ENCODE measurements at places on chromosomes 4 and X.

- DNase-seq: no peak
These were observed 313.2 kb upstream of the DKK2 start for GRCh38 chr4:107349266-107349665.

- no peak for DNase-seq
These were observed 23.2 kb upstream of the ANXA3 start for GRCh38 chr4:78528327-78528726.

- DNase-seq: no peak
These were observed 506.1 kb downstream of the RPA4 start for GRCh38 chrX:97389761-97390192.

DNA sequence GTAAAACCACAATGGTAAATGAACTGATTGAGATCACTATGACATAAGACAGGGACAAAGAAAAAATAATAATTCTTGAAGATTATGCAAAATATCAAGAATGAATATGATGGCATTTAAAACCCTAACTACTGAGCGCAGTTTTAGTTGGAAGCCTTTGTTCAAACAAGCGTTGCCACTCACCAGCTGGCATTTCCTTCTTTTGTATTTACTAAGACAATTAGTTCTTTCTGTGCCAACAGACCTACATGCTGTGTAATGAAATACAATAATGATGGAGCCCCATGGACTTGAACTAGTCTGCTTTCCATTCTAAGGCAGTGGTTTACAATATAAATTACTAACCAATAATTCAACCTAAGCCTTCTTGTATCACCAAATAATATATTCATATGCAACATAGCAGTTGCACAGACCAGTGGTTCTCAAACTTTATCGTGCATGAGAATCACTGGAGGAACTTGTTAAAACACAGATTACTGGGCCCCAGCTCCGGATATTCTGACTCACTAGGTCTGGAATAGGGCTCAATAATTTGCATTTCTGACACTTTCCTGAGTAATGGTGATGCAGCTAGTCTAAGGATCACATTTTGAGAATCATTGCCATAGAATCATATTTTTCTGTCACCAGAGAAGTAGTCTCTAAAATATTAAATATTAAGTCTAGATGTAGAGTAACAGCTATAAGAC, 196.4 kb upstream of the MAGEB18 start:
- no peak for DNase-seq

GRCh38 chrX:13069771-13070416, 25.5 kb upstream of the FAM9C start:
- DNase-seq: no peak

GRCh38 chr4:47251348-47252135, 212.0 kb downstream of the COMMD8 start:
- no peak for DNase-seq

DNA sequence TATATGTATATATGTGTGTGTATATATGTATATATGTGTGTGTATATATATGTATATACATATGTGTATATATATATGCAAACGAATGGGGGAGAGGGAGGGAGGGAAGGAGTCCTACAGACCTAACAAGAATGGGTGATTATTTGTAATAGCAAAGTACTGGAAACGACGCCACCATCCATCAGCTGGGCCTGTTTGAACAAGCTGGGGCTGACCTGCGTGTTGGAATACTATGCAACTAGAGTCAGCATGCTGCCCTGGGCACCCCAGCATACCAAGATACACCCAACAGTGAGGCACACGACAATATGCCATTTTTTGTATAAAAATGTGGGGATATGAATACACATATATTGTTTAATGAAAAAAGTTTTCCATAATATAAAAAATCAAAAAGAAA, 21.6 kb upstream of the CCNQ start:
- DNase-seq: no peak

DNA sequence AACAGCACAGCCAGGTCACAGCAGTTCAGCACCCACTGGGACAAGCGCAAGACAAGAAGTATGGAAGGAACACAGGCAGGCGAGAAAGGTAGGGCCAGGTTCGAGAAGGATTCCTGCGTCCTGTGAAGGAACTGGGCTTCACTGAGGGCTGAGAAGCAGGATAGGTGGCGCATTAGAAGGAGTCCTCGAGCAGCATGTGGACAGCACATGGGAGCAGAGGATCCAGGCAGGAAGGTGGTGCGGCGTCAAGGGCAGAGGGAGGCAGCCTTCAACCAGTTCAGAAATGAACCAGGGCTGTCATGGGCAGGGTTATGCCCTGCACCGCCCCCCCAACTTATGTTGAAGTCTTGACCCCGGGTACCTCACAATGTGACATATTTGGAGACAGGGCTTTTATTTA, 30.8 kb upstream of the LAP3 start:
- no peak for DNase-seq

DNA sequence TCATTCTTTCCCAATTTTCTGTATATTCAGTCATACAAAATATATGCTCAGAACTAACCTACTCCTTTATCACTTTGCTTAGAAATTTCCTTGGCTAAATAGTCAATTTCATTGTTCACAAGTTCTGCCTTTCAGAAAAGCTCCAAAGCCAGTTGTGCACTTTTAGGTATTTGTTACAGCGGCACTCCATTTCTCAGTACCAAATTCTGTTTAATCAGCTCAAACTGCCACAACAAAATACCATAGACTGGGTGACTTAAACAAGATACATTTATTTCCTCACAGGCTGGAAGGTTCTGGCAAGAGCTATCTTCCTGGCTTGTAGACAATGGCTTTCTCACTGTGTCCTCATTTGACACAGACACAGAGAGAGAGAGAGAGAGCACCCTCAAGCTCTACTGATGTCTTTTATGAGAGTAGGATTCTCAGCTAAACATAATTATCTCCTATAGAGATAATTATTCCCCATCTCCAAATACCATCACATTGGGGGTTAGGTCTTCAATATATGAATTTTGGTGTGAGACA, 188.8 kb upstream of the FSTL5 start:
- DNase-seq: no peak
